ENCODE measurements at places on chromosomes 1 and 21.

DNA sequence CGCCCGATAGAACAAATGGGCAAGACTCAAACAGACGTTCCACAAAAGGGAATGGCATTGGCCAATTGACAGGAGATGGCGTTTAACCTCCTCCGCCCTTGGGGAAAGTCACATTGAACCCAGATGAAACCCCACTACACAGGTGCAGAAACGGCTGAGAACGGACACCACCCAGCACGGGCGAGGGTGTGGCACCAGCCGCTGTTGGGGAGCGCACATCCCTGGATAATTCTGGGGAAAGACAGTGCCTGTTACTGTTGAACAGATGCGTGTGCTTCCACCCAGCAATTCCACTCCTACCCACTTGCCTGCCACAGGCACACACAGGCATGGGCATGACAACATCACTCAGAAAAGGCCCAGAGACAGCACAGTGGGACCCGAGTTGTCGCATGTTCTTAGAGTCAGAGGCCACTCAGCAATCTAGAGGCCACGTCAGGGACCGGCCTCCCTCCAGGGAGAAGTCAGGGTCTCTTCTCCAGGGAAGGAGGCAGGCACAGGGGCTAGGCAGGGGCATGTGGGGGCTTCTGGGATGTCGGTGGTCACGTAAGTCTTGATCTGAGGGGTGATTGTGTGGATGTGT is 15.2 kb downstream of the PRXL2B start:
- DNase-seq: peak; percentile 55

DNA sequence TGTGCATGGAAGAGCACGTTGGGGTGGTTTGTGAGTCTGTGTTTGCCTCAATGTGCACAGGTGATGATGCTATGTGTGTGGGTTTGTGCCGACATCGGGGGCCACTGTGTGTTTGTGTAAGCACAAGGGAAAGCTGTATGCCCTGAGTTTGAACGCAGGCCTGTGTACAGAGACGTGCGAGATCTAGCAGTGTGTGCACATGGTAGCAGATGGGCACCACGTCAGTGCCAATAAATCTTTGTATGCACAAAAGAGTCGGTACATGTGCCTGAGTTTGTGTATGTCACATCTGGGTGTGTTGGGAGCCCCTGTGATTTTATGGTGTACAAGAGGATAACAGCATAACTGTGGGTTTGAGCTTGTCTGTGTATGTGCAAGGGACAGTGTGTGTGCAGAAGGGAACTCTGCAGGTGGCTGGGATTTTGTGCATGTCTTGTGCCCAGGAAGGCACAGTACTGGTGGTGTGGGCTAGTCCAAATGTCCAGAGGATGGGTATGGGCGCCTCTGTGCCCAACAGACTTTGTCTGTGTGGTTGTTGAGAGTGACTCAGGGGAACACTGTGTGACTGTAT is 32.0 kb upstream of the WASF2 start:
- DNase-seq: no peak

GRCh38 chr1:108050158-108050557 is 85.2 kb upstream of the VAV3 start:
- DNase-seq: peak; percentile 82

DNA sequence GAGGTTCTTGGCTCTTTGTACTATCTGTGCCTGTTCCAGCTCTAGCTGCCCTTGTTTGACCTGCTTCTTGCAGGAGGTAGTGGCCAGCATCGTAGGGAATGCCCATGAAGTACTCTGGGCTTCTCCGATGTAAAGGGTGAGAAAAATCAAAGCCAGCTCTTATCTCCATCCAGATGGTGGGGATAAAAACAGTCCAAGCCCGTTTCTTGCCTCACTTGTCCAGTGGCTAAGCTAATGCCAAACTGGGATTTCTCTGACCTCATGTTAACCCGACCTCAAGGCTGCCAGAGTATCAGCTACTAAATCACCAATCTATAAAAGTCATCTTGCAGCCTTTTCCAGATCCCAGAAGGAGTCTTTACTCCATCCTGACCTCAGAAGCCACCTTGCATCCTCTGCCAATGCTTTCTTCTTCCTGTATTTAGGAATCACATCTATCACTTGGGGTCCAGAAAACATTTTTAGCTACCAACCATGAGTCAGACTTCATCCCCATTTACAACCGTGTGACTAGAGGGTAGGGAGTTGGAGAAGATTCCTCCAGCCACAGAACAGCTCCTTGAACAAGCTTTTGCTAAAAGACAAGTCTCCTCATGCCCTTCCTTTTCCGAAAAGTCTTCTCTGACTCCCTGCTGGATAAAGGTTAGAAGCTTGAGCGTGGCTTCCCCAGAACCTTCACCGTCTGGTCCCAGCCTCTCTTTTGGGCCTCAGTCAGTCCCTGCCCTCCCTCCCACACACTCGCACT is 35.9 kb downstream of the KCNC4 start:
- peak; percentile 16 for DNase-seq

DNA sequence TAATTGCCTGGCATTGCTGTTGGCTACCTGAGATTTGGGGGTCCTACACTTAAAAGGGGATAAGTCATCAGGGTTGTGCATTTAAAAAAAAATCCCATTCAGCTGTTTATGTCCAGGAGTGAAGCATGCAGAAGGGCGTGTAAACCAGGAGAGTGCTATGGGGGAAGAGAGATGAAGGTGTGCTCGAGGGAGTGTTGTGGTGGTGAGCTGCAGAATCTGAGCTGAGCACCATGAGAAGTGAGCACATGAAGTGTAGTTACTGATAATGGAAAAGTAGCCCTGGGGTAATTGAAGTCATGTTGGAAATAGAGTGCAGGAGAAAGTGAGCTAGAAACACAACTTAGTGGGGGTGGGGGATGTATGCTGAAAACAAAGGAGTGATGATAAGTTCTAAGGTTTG is 705 bp downstream of the FCRL1 start:
- no peak for DNase-seq

All from spleen (tissue), 13 donors.